ENCODE measurements at places on chromosomes 16 and 17. TPM values are rescaled to one million over a fixed set of nuclear protein-coding genes. Genes with fewer than 3 reads are reported as not detected.

Gene CLCN7
- 48.2 TPM for total RNA-seq

Gene UBFD1
- total RNA-seq = 69.7 TPM

Gene SOX8
- total RNA-seq = 0.47 TPM

Gene CFAP97D1
- 0.12 TPM for total RNA-seq

Gene ANKRD40CL
- total RNA-seq = not detected

Gene CCDC182
- not detected for total RNA-seq

Gene PRSS22
- 42.5 TPM for total RNA-seq

Gene FN3KRP
- total RNA-seq = 37.4 TPM

Gene WNT9B
- not detected for total RNA-seq

Gene HEATR9
- not detected for total RNA-seq

Gene C17orf107
- 0.36 TPM for total RNA-seq

Gene RDM1
- total RNA-seq = 2.0 TPM

Gene PRSS33
- not detected for total RNA-seq
